SK-N-SH treated with all-trans-retinoic acid at 6 μM for 48 hours (cell line): ENCODE measurements at places on chromosomes 3 and 15.
A peak's percentile ranks its signal among the peaks of the same experiment; 100 is the strongest.

GRCh38 chr15:79858469-79858868 is 38.3 kb downstream of the MTHFS start:
- ATAC-seq: no peak

GRCh38 chr3:53464424-53464823 is 30.0 kb upstream of the CACNA1D start:
- ATAC-seq: no peak

GRCh38 chr3:133821767-133822638 is 16.4 kb downstream of the SRPRB start:
- no peak for ATAC-seq

DNA sequence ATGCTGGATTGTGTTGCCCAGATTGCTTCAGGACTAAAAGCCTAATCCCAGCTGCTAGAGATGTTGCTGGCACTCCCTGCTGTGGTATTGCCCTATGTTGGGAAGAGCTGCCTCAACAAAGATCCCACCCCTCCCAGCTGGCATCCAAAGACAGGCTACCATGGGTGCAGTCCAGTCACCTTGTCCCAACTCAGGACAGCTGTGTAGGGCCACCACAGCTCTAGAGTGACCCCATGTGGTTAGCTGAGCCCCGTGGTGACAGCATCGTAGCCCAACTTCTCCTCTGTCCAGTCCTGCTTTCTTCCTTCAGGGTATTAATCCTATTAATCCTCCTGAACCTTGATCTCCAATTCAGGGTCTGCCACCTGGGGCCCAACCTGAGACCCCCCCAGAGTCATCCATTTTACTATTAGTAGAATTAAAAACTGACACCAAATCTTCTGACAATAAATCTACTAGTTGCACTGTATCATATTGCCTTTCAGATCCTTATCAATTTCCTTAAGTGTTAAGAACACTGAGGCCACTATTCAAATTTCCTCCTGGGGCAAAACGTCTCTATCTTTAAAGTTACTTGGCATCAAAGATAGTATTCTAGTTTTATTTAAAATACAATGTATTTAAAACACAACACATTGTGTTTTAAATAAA is 83.5 kb downstream of the AQP9 start:
- peak; percentile 98 for ATAC-seq
